Osteocyte (in vitro differentiated cells): ENCODE measurements at places on chromosomes 7 and 10.

DNA sequence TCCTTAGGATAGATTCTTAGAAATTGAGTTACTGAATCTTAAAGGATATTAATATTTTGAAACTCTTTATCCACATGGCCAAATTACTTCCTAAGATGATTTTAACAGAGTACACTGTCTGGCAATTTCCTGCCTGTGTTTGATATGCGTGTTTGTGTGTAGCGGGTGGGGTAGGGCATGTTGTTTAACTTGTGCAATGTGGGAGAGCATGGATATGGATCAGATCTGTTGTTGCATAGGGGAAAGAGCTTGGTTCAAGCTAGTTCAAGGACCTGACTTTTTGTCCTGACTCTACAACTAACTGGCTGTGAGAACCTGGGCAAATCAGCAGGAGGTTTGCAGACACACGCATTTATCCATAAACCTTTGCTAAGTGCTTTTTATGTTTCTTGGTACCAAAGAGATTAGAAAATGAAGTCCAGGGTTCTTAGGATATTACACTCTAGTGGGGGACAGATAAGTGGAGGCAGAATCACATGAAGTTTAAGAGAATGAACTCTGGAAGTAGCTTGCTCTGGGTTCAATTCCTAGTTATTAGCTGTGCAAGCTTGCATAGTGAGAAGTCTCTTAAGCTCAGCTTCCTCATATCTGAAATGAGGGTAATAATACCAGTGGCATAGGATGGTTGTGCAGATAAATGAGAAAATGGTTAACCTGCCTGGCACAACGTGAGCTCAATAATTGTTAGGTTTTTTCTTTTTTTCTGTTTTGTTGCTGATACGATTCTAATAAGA, 96.3 kb upstream of the PRR15 start:
- no peak for DNase-seq

- no peak for DNase-seq
These were observed 54.6 kb downstream of the TMEM178B start for GRCh38 chr7:141128506-141128905.

- no peak for DNase-seq
These were observed 29.6 kb upstream of the DKK1 start for GRCh38 chr10:52284416-52285013.

GRCh38 chr10:8614054-8614565, 559.6 kb downstream of the GATA3 start:
- no peak for DNase-seq

GRCh38 chr7:37643876-37644275, 39.7 kb upstream of the GPR141 start:
- DNase-seq = no peak

- peak; percentile 95 for DNase-seq
These were observed 9.9 kb upstream of the EPHB4 start for GRCh38 chr7:100837099-100837836.

- DNase-seq = no peak
These were observed 111.9 kb downstream of the SEMA3D start for GRCh38 chr7:85074992-85075391.

DNA sequence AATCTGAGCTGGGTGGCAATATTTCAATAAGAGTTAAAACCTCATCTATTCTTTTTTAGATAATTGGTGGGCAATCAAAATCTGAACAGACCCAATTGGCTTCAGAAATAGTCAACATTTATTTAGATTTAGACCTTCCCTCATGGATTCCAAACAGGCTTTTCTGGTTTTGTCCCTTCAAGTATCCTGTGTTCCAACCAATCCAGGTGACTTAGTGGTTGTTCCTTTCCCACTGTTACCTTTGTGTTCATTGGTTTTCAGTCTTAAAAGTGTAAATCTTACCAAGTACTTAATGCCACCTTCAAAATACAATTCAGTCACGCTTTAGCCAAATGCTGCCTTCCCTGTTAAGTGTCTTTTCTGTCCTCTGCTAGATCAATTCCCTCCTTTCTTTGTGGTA, 85.9 kb downstream of the AHR start:
- DNase-seq = no peak

GRCh38 chr10:126561921-126562680, 108.4 kb downstream of the C10orf90 start:
- DNase-seq = no peak

- no peak for DNase-seq
These were observed 20.7 kb downstream of the MDFIC start for GRCh38 chr7:114942446-114943175.

GRCh38 chr10:124572751-124573150, 111.1 kb downstream of the LHPP start:
- no peak for DNase-seq
